ENCODE measurements at places on chromosomes 4 and X.
A peak's percentile ranks its signal among the peaks of the same experiment; 100 is the strongest.

DNA sequence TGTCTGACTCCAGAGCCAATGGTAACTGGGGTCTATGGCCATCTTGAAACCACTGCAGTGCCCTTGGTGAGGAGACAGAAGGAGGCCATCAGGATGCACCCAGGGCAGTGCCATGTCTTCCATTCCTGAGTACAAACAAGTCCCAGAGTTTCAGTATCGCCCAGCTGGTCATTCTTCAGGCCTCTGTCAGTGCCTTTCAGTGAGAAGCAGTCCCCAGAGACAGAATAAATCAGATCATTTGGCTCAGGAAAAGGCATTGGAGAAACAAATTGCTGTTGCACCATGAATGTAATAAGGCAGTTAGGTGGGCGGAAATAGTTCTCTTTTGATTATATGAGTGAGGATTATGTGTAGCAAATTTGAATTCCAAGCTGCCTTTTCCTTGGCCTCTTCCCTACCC lies 21.3 kb downstream of the ADGRG4 start:
- no peak for DNase-seq

DNA sequence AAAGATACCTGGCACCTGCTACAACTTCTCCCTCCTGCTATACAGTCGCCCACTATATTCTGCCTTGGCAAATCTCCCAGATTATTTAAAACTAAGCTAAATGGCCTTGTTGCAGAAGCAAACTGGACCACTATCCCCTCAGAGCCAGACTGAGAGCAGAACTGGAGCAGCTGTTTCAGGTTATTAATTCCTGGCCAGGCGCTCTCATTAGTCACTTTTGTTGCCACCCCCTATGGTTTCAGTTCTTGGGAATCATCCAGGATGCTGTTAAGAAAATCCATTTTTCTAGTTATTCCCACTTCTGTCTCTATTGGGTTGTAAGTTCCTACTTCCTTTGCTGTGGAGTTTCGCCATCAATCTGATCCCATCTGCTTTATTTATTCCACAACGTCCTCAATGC lies 30.1 kb downstream of the ADGRA3 start:
- DNase-seq = peak; percentile 8

- no peak for DNase-seq
These were observed 316.1 kb upstream of the EMCN start for GRCh38 chr4:100833906-100834305.

- no peak for DNase-seq
These were observed 20.8 kb upstream of the SERTM2 start for GRCh38 chrX:111490688-111491087.

GRCh38 chr4:47664051-47664826 lies 173.6 kb downstream of the CORIN start:
- DNase-seq = no peak

GRCh38 chr4:16814361-16814760 lies 84.1 kb downstream of the LDB2 start:
- DNase-seq = no peak

DNA sequence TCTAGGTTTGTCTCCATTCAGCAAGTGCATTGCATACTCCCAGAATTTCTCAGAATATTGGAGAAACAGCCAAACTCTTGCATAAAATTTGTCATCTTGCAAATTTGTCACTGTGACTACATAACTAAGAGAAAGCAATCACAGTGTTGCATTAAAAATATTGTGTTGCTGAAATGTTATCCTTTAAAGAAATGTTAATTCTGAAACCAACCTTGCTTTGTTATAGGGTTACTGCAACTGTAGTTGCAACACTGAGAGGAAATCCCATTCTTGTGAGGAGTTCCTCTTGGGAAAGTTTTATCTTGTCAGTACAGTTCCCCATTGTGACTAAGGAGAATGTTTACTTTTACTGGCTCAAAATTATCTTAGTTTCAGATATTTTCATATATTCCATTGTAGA lies 20.9 kb downstream of the CYBB start:
- DNase-seq = no peak

GRCh38 chr4:99351487-99351886 lies 1.1 kb downstream of the ADH1C start:
- no peak for DNase-seq

DNA sequence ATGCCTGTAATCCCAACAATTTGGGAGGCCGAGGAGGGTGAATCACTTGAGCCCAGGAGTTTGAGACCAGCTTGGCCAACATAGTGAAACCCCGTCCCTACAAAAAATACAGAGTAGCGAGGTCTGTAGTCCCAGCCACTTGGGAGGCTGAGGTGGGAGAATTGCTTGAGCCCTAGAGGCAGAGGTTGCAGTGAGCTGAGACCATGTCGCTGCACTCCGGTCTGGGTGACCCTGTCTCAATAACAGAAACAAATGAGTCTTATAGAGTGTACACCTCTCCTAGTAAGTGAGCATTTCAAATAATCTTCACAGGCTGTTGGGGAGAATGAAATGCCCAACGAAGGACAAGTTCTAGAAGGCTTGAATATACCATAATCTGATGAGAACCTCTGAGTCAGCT lies 5.5 kb downstream of the UCHL1 start:
- no peak for DNase-seq

DNA sequence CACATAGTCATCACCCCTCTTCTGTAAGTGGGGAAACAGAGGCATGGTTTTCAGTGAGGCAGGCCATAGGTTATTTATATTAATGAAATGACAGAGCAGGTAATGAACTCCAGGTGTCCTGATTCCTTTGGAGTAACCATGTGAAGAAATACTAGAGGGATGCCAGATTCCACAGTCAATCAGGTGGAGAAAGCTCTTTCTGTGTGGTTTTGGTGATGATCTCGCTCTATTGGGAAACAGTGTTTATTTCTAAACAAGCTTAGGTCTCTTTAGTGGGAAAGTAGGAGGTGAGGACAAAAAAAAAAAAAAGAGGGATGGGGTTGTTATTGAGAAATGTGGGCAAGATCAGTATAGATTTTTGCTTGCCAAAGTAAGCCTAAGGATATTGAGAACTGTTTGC lies 12.2 kb downstream of the DOCK11 start:
- DNase-seq = no peak

DNA sequence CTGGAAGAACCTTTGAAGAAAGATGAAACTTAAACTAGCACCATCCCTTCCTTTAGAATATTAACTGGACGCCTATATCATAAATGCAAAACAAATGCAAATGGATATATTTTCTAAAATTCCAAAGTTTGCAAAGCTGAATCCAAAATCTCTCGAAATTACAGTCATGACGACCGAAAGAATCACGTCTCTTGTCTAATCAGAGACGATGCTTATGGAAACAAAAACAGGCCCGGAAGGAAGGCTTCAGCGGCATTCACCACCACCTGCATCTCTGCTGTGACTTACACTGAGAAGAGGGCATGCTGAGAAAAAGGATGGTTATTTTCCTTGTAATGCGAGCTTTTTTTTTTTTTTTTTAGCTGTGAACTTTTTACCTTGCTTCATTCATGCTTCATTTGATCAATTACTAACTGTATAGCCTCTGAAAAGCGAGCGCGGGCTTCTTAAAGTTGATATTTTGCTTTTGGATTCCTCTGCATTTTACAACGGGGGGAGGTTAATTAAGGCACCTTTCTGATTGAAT lies 209.3 kb downstream of the SOWAHB start:
- no peak for DNase-seq

- DNase-seq = no peak
These were observed 64.0 kb downstream of the ELOVL6 start for GRCh38 chr4:110134269-110134869.

- DNase-seq = no peak
These were observed 547.0 kb upstream of the LCORL start for GRCh38 chr4:18568600-18568999.

DNA sequence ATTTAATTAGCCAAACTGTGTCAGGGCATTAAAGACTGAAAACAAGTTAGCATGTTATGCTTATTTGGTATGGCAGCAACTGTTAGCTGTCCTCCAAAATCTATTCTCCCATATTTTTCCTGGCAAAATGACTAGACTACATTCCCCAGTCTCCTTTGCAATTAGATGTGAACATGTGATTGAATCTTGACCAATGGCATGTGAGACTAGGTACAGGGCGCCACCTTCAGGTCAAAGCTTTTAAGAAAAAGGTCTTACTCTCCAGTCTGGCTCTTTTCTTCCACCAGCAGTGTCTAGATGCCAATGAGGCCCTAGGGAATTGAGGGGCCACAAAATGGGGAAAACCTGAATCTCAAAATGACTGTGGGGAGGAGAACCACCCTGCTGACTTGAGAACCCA lies 408.2 kb downstream of the SMARCA1 start:
- DNase-seq = no peak

DNA sequence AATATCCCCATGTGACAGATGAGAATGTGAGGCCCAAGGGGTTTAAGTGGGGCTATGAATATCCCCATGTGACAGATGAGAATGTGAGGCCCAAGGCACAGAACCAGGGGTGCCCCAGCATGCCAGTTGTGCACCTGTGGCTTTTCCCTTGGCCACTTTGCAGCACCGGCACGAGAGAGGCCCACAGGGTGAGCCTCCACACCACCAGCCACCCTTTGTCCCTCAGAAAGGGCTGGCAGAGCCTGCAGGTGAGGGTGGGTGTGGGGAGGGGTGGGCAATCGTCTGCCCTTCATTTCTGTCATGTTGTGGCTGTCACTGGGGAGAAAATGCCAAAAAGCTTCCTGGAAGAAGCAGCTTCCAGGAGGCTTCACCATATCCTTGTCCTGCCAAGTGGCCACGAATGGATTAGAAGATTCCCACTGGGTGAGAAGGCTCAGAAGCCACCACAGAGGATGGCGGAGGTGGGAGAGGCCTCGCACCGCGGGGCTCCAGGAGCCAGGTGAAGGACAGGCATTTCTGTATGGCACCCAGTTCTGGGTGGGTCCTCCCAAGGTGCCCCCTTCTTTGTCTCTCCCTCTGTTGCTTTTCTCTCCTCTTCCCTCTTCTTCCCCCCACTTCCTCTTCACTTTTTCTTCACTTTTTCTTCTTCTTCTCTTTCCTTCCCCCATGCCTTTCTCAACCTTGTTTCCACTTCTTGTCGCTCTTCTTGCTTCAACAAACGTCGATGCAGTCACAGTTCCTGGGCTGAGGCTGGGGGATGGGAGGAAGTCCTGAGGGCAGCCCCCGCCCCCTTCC lies 469 bp upstream of the GPR78 start:
- DNase-seq = no peak

DNA sequence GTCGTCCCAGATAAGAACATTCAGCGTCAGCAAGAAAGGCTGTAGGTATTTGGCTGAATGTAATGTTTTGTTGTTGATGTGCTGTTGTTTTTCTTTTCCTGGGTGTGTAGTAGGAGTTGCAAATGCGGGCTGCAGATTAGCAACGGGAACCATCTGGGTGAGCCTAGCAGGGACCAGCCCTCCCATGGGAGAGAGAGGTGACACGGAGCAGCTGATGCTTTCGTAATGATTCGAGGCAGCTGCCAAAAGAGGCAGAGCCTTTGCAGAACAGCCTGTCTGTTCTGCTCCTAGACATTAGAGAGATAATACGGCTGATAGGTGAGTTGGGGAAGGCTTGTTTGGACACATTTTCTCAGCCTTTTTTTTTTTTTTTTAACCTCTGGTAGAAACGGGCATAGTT lies 25.3 kb downstream of the ARSF start:
- DNase-seq = peak; percentile 1

DNA sequence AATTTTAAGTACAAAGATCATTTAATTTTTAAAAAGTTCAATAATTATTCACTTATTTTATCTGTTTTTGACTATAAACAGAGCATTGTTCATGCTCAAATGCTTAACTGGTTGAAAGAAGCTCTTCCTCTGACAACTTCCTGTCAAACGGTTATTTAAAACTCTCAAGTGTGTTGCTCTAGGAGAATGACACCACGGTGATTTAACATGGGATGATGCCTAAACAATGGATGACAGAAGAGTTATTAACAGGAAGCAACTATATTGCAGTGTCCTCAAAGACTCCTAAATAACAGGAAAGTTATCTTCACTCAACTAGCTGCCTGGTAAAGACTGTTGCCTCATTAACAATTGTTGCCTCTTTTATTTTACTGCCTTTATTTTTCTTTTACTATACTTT lies 509.6 kb downstream of the PACRGL start:
- DNase-seq = no peak

DNA sequence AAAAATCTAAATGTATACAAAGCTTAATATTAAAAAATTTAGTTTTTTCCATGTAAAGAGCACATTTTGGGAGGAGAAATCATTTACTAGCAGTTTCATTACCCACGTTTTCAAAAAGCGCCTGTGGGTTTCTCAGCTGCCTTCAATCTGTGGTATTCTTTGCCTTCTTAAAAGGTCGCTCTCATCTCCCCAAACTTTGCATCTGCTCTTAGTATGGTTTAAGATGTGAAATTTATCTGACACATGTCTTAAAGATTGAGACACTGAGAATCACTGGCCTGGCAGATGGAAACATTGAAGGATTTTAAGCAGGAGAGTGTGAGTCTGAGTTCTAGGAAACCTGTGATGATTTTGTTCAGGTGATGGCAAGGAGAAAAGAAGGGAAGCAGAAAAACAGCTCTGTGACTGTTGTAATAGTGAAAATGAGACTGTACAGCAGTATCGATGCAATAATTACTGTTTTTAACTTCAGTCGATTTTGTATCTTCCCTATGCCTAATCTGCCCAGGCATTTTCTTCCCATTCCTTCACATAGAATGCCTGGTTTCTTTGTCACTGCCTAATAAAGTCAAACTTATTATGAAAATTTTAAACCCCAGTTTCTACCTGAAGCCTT lies 75.9 kb downstream of the PAQR3 start:
- DNase-seq = no peak

GRCh38 chr4:62661821-62662220 lies 1461.7 kb downstream of the ADGRL3 start:
- no peak for DNase-seq

DNA sequence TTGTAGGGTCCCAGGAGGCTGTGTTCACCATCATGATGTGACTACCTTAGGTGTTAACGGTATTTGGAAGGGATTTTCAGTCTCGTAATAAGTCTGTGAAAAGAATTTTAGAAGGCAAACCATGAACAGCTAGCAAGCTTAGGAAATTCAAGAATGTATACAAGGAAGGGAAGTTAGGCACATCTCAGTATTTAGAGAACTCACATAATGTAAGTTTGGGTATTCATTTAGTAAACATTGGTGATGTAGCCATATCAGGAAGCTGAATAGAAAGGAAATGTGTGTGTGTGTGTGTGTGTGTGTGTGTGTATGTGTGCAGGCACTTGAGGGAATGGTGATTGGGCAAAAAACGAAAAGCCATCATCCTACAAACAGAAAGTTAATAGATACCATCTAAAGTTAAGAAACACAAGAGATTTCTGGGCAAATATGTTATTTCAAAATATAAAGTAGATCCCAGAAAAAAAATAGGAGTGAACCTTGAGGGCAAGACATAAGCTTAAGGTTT lies 34.7 kb upstream of the PRKX start:
- DNase-seq = no peak

DNA sequence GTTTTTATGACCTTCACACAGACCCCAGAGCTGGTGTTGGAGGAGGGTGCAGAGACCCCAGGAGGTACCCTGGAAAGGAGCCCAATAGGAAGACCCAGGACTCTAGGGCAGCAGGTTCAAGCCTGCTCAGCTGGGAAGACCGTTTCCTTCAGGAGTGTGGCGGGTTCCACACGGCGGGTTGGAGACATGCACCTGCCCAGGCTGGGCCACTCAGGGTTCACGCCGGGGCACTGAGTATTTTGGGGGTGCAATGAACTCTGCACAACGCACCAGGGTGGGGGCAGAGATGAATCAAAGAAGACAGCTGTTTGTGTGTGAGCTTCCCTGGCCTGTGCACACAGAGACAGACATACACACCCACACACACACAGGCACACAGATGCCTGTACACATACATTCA lies 52.5 kb upstream of the PPP2R3B start:
- no peak for DNase-seq

GRCh38 chr4:153520801-153521329 lies 54.7 kb downstream of the TMEM131L start:
- no peak for DNase-seq

GRCh38 chr4:166991006-166991561 lies 243.2 kb downstream of the SPOCK3 start:
- DNase-seq = no peak

Data from anterior cingulate cortex (tissue), 58 donors.